ENCODE measurements at places on chromosomes 3 and 15. TPM values are rescaled to one million over a fixed set of nuclear protein-coding genes. Genes with fewer than 3 reads are reported as not detected.

Gene PLSCR2
- total RNA-seq, result not detected

Gene MOBP
- not detected for total RNA-seq

Gene IMPG2
- total RNA-seq, result 0.78 TPM

Gene FAM3D
- total RNA-seq, result not detected

Gene CELSR3
- total RNA-seq, result 3.2 TPM

Gene ZNF80
- not detected for total RNA-seq

Gene CCDC51
- total RNA-seq, result 39.4 TPM

Gene ZBED2
- not detected for total RNA-seq

Gene GOLGA8R
- total RNA-seq, result 1.4 TPM

Gene CPB1
- total RNA-seq, result 0.57 TPM

Gene B3GALNT1
- 2.3 TPM for total RNA-seq

DNA sequence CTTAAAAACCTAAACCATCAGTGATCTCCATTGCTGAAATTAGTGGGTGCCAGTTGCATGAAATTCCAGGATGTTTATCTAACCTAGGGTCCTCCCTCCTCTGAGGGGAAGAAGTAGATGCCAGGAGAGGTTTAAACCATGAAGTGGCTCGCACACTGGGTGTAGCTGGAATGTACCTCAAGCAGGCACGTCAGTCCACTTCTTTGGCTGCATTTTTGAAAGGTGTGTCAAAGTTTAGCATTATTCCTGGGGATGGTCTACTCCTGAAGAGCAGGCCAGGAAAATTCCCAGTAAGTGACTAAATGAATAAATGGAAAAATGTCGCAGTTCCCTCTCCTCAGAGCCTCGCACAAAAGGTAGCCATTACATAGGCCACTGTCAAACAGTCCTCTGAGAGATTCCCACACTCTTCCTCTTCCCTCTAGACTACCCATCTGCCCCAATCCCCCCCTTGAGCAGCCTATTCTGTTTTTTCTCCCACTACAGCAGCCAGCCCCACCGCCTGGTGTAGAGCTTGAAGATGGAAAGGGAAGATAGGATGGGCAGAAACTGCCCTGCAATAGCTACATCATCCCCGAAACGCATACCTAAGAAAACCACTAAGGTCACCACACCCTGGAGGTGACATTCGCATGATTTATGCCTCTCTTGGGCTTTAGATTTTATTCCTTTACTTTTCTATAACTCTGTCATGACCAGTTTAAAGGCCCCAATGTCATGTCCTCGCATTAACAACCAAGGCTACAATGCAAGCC lies 655 bp upstream of the TMOD3 start:
- DNase-seq, result no peak

DNA sequence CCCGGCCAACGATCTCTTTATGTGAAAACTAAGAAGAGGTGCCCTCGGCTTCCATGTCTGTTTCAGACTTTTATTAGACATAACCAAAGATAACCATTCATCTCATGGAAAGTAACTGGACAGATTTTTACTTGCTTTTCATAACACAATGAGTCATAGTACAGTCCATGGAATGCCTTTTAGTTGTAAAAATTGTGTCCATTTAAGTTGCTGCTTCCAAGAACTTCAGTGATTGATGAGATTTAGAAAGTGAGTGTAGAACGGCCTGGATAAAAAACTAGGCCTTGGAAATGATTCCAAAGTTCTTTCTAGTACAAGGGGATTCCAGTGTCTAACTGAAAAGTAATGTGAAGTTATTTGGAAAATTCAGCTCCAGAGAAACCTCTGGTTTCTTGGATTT lies 10.8 kb downstream of the EIF2AK4 start:
- no peak for DNase-seq

DNA sequence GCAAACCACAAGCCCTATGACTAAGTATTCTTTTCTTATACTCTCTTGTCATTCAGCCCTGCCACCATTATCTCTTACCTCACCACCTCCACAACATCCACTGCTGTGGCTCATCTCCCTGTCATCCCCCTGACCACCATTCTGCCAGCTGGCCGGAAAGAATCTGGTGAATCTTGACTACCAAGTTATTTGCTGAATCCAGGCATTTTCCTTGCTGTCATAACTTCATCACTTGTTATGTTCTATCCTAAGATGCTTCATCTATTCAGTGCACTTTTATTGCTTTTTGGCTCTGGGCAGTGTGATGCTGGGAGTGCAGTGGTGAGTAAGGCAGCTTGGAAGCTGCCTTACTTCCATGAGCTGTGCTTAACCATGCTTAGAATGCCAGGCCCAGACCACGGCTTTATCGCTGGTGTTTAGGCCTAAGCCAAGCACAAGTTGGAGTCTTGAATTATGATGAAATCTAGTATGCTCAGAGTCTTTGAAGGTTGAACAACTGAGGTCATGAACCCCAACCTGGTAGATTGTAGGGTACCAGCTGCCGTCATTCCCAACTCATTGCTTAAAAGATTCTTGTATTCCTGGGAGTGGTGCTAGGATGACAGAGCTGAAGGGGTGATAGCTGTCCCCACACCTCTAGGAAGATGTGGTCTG lies 27.0 kb upstream of the APH1B start:
- DNase-seq, result peak; percentile 95

- DNase-seq, result no peak
These were observed 53.7 kb downstream of the TRIM42 start for GRCh38 chr3:140731440-140732119.

DNA sequence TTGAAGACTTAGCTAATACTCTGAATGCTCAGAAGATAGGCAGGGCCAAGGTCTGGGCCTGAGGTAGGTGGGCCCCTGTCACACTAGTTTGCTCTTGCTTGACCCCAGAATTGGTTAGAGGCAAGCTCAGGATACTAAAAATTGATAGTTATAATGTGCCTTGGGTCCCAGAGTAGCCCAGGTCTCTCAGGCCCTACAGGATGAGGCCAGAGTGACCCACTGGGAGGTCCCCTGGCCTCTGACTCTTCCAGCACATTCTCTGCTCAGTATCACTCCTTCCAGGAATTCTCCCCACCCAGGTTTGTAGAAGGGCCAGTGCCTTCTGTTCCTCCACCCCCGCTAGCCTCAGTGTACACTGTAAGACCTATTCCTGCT lies 667 bp upstream of the KLHDC8B start:
- DNase-seq, result no peak

GRCh38 chr3:141442446-141442845 lies 44.4 kb upstream of the RASA2 start:
- no peak for DNase-seq

GRCh38 chr15:61080221-61081026 lies 148.7 kb downstream of the RORA start:
- no peak for DNase-seq

DNA sequence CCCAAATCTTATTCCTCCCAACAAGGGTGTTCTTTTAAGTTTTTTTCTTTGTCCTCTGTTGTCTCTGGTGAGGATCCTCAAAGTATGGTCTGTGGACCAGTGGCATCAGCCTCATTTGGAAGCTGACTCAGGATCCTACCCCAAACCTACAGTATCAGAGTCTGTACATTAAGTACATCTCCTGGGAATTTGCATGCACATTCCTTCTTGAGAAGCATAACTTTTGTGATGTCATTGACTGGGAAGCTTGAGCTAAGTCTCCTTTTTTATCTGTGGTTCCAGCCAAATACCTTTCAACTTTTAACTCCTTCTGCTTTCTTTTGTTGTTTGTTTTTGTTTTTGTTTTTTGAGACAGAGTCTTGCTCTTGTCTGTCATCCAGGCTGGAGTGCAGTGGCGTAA lies 40.5 kb downstream of the ARMC8 start:
- DNase-seq, result no peak

DNA sequence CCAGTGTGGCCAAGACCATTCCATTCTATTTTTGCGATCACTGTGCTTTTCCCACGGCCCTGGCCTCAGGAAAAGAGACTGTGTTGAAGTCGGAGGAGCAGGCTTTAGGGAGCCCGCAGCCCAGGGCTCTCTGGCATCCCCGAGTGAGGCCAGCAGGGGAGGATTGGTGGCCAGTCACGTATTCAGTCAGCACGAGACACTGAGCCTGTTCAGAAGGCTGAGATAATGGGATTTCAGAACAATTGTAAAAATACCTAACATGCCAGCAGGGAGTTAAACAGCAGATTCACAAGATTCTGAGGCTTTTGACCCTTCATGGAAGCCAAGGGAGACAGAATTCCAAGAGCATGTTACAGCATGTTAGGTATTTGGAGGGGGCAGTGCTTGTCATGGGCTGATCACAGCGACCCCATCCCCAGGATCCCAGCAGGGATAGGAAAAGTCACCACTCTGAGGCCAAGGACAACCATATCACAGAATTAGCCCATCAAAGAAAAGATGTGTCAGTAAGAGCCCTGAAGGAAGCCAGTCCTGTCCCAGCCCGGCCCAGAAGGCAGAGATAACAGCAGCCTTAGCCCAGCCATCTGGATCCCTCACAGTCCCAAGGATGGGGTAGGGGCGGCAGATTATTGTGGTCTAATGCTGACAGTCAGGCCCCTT lies 40.6 kb downstream of the AMOTL2 start:
- DNase-seq, result peak; percentile 89

DNA sequence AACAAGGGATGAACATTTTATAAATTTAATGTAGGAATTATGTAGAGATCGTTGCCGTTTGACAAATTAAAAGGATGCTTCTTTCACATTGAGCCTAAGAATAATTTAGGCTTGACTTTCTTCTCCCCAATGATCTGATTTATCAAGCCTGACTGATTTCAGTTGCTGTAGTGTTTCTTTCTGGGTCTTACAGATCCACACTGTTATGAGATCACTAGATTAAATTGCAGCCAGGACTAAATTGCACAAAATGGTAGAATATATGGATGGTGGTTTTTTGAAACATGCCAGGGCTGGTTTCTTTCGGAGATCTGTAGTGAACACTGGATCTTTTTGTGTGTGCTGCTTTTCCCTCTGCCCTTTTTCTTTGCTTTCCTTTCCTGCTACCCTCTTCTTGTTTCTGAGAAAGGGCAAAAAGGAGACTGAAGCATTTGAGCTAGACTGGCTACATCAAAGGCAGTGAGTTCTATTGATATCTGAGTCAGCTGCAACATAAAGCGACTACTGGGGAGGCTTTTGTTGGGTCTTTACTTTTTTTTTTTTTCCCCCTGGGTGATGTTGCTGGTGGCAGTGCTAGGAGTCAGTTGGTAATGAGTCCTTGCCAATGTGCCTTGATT lies 83.0 kb downstream of the AKAP13 start:
- no peak for DNase-seq

GRCh38 chr3:118628704-118629341 lies 405.8 kb downstream of the IGSF11 start:
- DNase-seq, result peak; percentile 13

DNA sequence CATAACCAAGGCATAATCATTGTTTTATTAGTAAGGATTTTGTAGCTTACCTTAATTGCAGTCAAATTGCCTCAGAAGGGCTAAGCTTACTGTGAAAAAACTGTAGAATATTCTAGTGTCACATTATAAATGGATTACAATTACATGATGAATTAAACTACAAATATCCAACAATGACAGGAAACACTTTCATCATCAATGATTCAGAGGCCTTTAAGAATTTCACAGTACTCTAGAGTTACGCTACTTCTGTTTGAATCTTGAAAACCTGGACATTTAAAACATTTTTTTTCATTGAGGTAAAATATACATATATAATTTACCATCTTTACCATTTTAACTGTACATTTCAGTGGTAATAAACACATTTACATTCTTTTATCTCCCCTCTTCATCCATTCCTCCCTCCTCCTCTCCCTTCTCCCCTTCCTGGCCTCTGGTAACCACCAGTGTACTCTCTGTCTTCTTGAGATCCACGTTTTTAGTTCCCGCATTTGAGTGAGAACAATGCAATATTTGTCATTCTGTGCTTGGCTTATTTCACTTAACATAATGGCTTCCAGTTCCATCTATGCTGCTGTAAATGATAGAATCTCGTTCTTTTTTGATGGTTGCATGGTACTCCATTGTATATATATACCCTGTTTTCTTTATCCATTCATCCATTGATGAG lies 54.7 kb downstream of the GJD2 start:
- no peak for DNase-seq

- no peak for DNase-seq
These were observed 40.4 kb upstream of the IGF2BP2 start for GRCh38 chr3:185865247-185865646.

DNA sequence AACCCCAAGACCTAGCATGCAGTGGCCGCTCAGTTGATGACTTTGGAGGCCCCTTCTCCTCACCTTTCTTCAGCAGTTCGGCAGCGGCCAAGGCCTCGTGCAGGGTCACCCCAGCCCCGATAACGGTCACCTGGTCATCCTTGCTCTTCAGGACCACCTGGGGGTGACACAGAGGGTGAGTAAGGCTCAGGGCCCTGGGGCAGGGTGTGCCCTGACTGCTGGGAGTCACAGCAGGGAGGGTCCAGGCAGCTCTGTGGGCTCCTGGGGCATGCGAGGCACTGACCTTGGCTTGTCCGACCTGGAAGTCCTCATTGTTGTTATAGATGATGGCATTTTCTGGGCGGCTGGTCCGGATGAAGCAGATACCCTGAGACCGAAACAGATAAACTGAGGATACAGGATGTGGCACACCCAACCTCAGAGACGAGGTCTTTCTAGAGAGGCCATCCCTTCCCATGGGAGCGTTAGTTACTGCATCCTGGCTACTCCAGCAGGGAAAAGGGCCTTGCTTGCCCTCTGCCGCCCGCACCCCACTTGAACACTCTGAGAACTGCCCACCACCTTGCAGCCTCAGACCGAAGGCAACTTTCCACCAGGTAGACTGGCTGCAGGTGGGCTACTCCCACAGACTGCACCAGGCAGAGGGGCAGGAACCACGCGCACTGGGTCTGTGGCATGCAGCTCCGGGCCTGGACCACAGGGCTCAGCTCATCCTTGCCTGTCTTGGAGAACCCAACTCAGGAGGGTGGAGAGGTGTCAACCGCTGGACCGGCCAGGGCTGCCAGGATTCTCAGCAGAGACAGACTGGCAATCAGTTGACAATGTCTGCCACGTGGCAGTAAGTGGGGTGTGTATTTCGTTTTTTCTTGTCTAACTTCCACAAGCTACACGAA lies 27.6 kb downstream of the TKT start:
- DNase-seq, result no peak

DNA sequence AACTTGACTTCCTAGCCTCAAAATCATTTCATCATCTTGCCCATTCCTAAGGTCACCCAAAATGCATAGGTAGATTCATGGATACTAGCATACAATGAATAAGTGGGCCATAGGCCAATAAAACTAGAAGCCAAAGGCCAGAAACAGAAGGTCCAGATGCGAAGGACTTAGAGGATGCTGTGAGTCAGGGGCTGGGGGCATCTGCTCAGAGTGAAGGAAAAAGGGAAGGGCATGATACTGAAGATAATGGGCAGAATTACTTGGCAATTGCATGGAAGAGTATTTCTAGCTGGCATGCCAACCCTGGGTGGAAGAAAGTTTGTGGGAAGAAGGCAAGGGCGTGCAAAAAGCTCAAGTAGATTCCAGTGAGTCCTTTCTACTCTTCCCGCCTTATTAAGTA lies 27.5 kb downstream of the ILDR1 start:
- DNase-seq, result peak; percentile 38

GRCh38 chr3:128804017-128804810 lies 75.2 kb upstream of the ACAD9 start:
- peak; percentile 68 for DNase-seq

- peak; percentile 8 for DNase-seq
These were observed 258.5 kb downstream of the PDCD6IP start for GRCh38 chr3:34056951-34057390.
